Type B pancreatic cell (in vitro differentiated cells): ENCODE measurements at places on chromosomes 13 and 19. TPM values are rescaled to one million over a fixed set of nuclear protein-coding genes. Genes with fewer than 3 reads are reported as not detected.

The CCDC8 gene
- 22.1 and 29.3 TPM in 2 replicates for total RNA-seq

The BEST2 gene
- 0.14 TPM in 1 of 2 replicates, not detected in the other for total RNA-seq

The KANK3 gene
- 1.6 and 3.1 TPM in 2 replicates for total RNA-seq

The ZFP36 gene
- 36.0 and 101 TPM in 2 replicates for total RNA-seq

- no peaks in the 10 kb centered on the region for H3K36me3 ChIP-seq
- H3K4me1 ChIP-seq = peaks cover 11% of the 10 kb centered on the region
- DNase-seq = no peak
Measured at GRCh38 chr13:27199696-27200095, 28.1 kb upstream of the USP12 start.
